Breast epithelium (tissue), 4 donors: ENCODE measurements at places on chromosomes 5 and 9.

DNA sequence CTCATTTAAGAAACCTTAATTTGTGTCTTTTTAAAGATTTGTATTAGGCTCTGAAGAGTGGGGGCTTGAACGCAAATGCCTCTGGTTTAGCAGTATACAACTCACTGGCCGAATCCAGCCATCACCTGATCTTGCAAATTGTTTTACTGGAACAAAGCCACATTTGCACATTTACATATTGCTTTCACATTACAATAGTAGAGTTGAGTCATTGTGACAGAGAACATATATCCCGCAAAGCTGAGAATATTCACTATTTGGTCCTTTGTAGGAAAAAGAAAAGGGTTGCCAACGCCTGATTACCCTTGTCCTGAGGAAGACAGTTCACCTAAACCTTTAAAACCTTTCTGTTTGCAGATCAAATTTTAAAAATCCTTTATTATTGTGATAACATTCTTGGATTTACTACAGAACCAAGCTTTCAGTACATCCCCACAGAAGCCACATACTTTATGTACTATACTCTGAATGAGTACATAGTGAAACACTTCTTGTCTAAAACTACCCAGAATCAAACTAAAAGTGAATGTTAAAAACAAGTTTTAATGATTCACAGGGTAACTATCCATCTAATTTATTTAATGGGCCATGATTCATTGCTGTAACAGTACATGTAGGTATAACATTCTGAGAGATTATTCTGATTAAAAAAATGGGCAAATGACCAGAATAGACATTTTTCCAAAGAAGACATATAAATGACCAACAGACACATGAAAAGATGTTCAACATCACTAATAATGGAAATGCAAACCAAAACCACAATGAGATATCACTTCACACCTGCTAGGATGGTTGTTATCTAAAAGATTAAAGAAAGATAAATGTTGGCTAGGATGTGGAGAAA is 161.0 kb downstream of the SLC25A46 start:
- no peak for DNase-seq
- no peaks in the 10 kb centered on the region for H3K4me1 ChIP-seq
- no peak overlapping the region for H3K27ac ChIP-seq
- no peak overlapping the region for H3K4me3 ChIP-seq

DNA sequence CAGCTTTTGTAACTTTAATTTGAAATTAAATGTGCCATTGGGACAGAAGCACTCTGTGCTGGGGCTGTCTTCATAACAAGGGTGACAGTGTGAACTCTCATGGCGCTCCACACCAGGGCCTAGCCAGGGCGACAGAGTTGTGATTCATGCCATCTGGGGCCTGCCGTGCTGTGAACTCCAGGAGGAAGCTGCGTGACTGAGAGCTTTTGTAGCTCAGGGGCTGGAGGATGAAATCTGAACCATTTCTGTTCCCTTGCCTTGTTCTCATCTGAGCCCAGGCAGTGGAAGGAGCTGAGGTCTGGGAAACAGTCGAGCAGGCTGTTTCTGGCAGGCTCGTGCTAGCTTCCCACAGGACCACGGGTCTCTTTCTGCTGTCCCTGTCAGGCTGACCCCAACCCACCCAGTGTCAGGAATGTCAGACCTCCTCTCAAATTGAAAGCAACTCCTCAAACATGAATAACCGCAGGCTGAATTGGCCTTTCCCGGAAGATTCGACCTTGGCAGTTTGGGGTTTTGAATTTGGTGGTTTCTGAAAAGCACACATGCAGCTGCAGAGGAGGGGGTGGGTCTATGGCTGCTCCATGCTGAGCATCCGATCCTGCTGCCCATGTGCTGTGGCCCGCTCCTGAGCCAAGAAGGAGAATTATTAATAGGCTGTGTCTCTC is 69.2 kb upstream of the RPS23 start:
- no peaks in the 10 kb centered on the region for H3K4me1 ChIP-seq
- H3K27ac ChIP-seq, result peak overlapping the region; percentile 48
- no peak for DNase-seq
- H3K4me3 ChIP-seq, result no peak overlapping the region

DNA sequence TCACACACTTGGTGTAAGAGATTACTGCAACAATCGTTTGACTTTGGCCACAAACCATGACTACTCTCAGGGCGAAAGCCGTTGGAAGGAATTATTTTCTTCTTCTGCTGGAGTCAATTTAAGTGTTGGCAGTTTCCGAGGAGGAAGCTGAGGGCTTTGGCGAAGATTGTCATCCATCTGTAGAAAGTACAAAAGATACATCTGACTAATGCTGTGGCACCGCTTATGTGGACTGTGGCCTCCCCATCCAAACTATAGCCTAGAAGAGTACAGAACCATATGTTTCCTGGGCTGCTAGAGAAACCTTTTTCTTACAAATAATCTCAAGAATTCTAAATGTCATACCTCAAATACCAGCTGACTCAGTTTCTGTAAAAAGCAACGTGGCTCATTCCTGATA is 7.4 kb downstream of the MTX3 start:
- DNase-seq, result no peak
- no peak overlapping the region for H3K4me3 ChIP-seq
- no peaks in the 10 kb centered on the region for H3K27me3 ChIP-seq
- H3K4me1 ChIP-seq, result no peaks in the 10 kb centered on the region
- peaks cover 4% of the 10 kb centered on the region for H3K36me3 ChIP-seq
- no peak overlapping the region for H3K27ac ChIP-seq

GRCh38 chr9:77831781-77832180 is 183.7 kb upstream of the GNA14 start:
- H3K4me1 ChIP-seq, result no peaks in the 10 kb centered on the region
- H3K27ac ChIP-seq, result no peak overlapping the region
- DNase-seq, result no peak
- no peaks in the 10 kb centered on the region for H3K36me3 ChIP-seq

GRCh38 chr9:132752877-132753592 is 82.8 kb downstream of the GTF3C4 start:
- no peak overlapping the region for H3K27ac ChIP-seq
- no peak overlapping the region for H3K4me3 ChIP-seq
- no peak for DNase-seq

- H3K4me3 ChIP-seq, result no peak overlapping the region
- DNase-seq, result no peak
- no peaks in the 10 kb centered on the region for H3K4me1 ChIP-seq
- no peaks in the 10 kb centered on the region for H3K27me3 ChIP-seq
- H3K27ac ChIP-seq, result no peak overlapping the region
These were observed 107.3 kb downstream of the DOCK2 start for GRCh38 chr5:169744336-169744735.

GRCh38 chr5:96968074-96968473 is 32.2 kb downstream of the LNPEP start:
- H3K4me3 ChIP-seq, result no peak overlapping the region
- H3K27ac ChIP-seq, result peak overlapping the region; percentile 12
- no peak for DNase-seq
- no peaks in the 10 kb centered on the region for H3K4me1 ChIP-seq
- H3K27me3 ChIP-seq, result no peaks in the 10 kb centered on the region

- DNase-seq, result no peak
- H3K27ac ChIP-seq, result no peak overlapping the region
- no peaks in the 10 kb centered on the region for H3K27me3 ChIP-seq
- no peaks in the 10 kb centered on the region for H3K4me1 ChIP-seq
- H3K36me3 ChIP-seq, result no peaks in the 10 kb centered on the region
These were observed 67.1 kb downstream of the EHMT1 start for GRCh38 chr9:137685741-137686420.

DNA sequence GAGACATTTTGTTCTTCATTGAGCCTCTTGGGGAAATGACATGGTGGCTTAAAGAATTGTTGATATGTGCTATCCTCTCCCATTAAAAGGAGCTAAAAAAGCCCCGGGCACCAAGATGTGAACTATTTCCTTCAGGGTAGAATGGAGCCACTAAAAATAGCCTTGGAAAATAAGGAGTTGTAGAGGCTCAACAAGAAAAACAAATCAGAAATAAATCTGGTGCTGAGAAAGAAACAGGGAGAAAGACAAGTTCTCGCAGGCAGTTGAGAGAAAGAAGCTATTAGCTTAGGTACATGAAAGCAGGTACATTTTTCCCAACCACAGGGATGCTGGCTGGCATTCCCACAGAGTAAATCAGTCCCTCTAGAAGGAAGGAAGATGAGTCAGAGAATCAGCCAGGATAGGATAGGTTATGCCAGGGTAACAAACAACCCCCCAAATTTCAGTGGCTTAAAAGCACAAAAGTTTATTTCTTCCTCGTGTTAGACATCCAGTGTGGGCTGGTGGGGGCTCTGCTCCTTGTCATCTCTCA is 134.6 kb upstream of the ADRA1B start:
- no peaks in the 10 kb centered on the region for H3K27me3 ChIP-seq
- H3K4me3 ChIP-seq, result no peak overlapping the region
- H3K4me1 ChIP-seq, result no peaks in the 10 kb centered on the region
- H3K36me3 ChIP-seq, result no peaks in the 10 kb centered on the region
- no peak overlapping the region for H3K27ac ChIP-seq
- DNase-seq, result no peak

DNA sequence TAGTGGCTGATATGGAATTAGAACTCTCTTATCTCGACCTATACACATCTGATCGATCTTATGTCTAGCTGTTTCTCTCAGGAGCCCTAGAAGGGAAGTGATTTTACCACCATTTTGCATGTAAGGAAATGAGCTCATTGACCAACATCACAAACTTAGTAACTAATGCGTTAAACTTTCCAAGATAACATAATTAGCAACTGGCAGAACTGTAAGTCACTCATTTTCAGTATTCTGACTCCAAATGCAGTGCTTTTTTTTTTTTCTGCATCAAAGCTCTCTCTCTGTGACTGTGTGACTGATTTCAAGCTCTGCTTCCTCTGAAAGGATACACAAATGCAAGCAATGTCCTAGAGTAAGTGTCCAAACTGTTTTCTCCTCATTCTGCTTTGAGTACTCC is 68.1 kb upstream of the FBXL7 start:
- no peak overlapping the region for H3K4me3 ChIP-seq
- H3K27me3 ChIP-seq, result no peaks in the 10 kb centered on the region
- peaks cover 3% of the 10 kb centered on the region for H3K36me3 ChIP-seq
- DNase-seq, result no peak

- peak overlapping the region; percentile 17 for H3K27ac ChIP-seq
- peak; percentile 51 for DNase-seq
- H3K27me3 ChIP-seq, result no peaks in the 10 kb centered on the region
- H3K4me1 ChIP-seq, result peaks cover 10% of the 10 kb centered on the region
- H3K36me3 ChIP-seq, result no peaks in the 10 kb centered on the region
These were observed 24.6 kb downstream of the RFK start for GRCh38 chr9:76369583-76369982.

- H3K27me3 ChIP-seq, result no peaks in the 10 kb centered on the region
- no peak for DNase-seq
- peaks cover 21% of the 10 kb centered on the region for H3K4me1 ChIP-seq
- H3K36me3 ChIP-seq, result no peaks in the 10 kb centered on the region
- H3K27ac ChIP-seq, result peak overlapping the region; percentile 11
These were observed 108.9 kb upstream of the SPRY4 start for GRCh38 chr5:142433526-142434321.

DNA sequence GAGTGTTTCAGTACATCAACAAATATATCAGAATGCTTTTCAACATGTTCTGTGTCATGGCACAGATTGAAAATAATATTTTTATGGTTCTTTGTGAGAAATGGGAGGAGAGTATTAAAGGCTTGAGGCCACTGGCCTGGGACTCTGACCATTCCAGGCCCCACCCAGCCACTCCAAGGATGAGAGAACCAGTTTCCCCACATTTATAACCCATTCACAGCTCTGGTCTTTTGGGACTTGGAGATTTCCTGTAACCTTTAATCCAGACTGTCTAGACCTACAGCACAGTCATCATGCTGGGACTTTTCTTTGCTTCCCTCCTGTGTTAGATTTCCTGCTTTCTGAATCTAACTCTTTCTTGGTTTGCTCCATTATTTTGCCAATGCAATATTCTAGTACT is 389.6 kb downstream of the KIAA0825 start:
- no peak overlapping the region for H3K4me3 ChIP-seq
- no peak overlapping the region for H3K27ac ChIP-seq
- DNase-seq, result no peak
- no peaks in the 10 kb centered on the region for H3K36me3 ChIP-seq
- H3K4me1 ChIP-seq, result no peaks in the 10 kb centered on the region
- H3K27me3 ChIP-seq, result no peaks in the 10 kb centered on the region

GRCh38 chr9:37840560-37841194 is 40.1 kb downstream of the DCAF10 start:
- no peaks in the 10 kb centered on the region for H3K36me3 ChIP-seq
- no peaks in the 10 kb centered on the region for H3K27me3 ChIP-seq
- H3K4me3 ChIP-seq, result no peak overlapping the region
- H3K27ac ChIP-seq, result no peak overlapping the region
- H3K4me1 ChIP-seq, result no peaks in the 10 kb centered on the region

DNA sequence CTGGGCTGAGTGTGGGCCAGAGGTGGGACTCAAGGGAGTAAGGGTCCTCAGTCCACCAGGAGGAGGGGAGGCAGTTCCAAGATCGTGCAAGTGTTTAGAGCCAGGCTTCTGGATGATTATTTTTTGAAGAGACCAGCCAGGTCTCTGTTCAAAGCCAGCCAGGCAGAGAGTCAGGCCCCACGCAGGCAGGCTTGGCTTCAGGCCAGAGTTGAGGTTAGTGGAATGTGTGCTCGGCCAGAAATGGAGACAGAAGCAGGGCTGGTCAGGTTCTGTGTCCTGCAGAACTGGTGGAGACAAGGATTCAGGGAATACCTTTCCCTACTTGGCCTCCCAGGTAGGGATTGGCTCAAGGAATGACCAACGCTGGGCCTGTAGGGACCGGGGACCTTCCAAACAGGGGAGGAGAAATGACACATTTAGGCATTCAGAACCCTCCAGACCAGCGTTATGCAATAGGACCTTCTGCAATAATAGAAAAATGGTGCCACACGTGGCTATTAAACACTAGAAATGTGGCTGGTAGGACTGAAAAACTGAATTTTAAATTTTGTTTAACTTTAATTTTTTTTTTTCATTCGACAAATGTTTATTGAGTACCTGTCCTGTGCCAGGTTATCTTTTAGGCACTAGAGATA is 106.2 kb downstream of the CMYA5 start:
- H3K27ac ChIP-seq, result no peak overlapping the region
- H3K4me1 ChIP-seq, result no peaks in the 10 kb centered on the region
- H3K36me3 ChIP-seq, result no peaks in the 10 kb centered on the region
- H3K4me3 ChIP-seq, result no peak overlapping the region
- DNase-seq, result peak; percentile 36
- H3K27me3 ChIP-seq, result no peaks in the 10 kb centered on the region

GRCh38 chr9:107504585-107505455 is 15.3 kb upstream of the KLF4 start:
- peak; percentile 31 for DNase-seq
- no peaks in the 10 kb centered on the region for H3K36me3 ChIP-seq
- H3K4me1 ChIP-seq, result no peaks in the 10 kb centered on the region
- no peak overlapping the region for H3K4me3 ChIP-seq
- no peaks in the 10 kb centered on the region for H3K27me3 ChIP-seq

DNA sequence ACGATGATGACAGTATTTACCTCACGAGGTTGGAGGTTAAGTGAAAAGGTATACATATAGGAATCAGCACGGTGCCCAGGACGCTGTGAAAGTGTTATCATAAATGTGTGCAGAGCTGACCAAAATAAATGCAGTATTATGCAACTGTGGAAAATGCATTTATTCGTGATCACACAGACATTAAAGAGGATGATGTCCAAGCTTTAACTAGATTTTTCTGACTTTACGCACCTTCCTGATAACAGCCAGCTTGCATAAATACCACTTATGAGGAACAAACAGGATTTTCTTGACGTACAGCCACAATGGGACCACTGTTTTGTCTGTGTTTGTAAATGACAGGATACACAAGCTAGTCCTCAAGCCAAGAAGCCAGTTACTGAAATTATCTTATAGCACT is 71.4 kb upstream of the ATP10B start:
- no peaks in the 10 kb centered on the region for H3K36me3 ChIP-seq
- no peak overlapping the region for H3K4me3 ChIP-seq
- no peaks in the 10 kb centered on the region for H3K4me1 ChIP-seq
- no peak for DNase-seq
